Stimulated activated CD8-positive, alpha-beta memory T cell treated with anti-CD3 and anti-CD28 coated beads, Interleukin-2, amount 100 ng/mL, for 48 hours (primary cell): ENCODE measurements at places on chromosomes 5 and 9.

DNA sequence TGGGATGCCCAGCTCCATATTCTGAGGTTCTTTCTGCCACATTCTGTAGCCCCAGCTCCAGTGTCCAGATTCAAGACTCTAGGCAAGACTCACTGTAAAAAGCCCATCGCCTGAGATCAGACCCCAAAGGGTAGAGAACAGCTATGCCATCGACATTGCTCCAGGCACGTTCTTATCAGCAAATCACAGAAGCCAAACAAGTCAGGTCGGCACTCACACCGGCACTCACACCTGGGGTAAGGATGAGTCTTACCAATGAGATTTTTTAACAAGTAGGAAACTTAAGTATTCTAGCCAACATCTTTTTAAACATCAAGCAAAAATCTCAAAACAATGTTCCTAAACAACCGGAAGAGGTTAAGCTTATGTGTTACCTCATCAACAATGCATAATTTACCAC lies 2.4 kb downstream of the CDKN2AIPNL start:
- no peak for DNase-seq

- no peak for DNase-seq
Measured at GRCh38 chr9:91143642-91144041, 218.1 kb downstream of the AUH start.

DNA sequence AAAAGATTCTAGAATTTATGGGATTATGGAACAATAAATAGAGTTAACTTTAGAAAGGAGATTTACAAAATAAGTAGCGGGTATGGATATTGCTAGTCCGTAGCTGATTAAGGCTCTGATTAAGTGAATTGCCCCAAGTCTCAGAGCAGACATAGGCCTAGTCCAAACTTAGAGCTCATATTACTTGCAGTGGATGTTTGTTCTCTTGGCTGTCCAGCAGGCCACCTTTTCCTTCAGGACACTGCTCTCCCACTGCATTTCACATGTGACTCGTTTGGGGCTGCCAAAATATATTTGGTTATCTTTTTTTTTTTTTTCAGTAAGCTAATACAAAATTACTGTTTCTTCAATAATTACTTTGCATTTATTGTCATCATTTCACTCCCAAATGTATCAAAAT lies 76.6 kb downstream of the ARRDC3 start:
- DNase-seq: no peak

DNA sequence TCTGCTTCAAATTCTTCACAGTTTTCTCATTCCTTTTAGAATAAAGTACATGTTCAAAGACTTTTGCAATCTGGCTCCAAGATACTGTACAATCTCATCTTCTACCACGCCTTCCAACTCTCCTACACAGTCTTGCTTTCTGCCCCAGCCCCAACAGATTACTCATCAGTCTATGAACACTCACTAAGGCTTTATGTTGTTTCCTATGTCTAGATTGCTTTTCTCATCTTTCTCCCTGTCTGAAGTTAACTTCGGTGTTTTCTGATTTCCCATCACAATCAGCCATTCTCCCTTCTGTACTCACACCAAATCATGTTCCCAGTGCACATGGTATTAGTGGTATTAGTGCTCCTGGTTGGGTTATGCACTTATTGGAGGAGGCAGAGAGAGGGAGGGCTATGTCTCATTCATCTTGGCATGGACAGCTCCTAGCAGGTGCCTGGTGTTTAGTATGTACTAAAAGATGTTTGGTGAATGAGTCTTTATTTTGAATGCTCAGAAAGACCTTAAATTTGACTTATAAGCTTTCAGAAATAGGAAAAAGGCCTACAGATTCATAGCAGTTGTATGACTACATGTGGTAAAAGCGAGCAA lies 44.0 kb upstream of the ZNF608 start:
- no peak for DNase-seq

GRCh38 chr9:131744720-131745201 lies 4.9 kb upstream of the RAPGEF1 start:
- DNase-seq: no peak

GRCh38 chr9:93493949-93494348 lies 40.6 kb upstream of the FAM120AOS start:
- DNase-seq: no peak

DNA sequence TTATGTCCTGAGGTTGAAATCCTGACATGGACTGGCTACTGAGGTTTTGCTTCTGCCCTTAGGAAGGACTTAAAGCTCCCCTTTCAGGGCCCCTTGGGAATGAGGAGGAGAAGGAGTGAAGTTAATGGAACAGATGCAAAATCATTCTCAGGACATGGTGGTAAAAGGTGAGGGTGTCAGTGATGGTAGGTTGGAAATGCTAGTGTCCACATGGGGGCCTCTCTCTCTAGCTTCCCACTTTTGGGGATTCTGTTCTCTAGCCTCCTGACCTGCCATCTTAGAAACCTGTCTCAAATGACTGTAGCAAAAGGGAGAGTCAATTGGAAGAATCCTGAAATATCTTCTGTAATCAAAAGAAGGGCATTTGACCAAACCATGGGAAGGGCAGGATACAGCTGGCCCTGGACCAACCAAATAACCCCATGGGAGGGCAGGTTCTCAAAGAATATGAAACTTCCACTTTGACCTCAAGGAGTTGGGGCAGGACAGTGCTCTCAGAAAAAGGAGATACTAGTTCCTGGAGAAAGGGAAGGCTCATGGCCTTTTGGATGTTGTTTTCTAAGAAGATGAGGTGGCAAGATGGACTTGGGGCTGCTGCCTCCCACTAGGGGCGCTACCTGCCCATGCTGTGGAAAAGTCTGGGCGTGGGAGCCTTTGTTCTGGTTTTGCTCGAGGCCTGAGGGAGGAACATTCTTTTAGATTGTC lies 21.2 kb upstream of the MLANA start:
- DNase-seq: peak; percentile 16

DNA sequence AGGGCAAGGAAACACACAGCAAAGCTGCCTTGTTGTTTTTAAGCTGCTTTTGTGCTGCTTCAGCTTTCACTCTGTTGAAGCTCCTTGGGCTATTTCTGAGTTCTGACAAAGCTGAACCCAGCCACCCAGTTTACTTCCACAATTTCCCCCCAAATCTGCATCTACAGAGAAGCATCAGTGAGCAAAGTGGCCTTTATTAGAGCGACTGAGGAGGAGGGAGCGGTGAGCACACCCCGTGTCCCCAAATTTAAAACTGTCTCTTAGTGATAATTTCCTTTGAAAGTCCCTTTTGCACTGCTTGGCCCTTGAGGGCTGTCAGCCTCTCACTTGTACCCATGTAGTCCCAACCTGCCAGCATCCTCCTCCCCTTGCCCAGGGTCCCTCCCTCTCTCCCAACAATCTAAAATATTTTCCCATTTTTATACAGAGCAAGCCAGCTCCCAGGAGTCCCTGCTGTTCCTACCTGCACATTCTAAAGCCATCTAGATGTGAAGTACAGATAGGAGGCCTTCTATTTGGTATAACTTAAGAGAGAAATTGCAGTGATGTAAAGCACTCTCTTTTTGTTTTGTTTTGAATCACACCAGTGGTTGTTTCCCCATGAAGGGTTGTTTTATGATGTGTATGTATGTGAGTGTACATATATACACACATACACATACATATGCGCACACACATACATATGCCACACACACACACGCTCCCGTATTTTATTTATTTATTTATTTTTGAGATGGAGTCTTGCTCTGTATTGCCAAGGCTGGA lies 313.5 kb downstream of the TLE4 start:
- DNase-seq: no peak

GRCh38 chr5:133336121-133336968 lies 276.0 kb downstream of the FSTL4 start:
- DNase-seq: no peak

DNA sequence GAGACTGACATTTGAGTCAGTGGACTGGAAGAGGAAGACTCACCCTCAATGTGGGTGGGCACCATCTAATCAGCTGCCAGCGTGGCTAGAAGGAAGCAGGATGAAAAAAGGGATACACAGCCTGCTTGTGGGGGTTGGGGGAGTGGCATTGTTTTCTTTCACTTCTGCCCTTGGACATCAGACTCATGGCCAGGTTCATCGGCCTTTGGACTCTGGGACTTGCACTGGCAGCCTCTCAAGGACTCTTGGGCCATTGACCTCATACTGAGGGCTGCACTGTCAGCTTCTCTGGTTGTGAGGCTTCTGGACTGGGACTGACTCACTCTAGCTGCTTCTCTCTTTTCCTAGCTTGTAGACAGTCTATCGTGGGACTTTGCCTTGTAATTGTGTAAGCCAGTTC lies 374.9 kb downstream of the TLE1 start:
- DNase-seq: no peak
